Astrocyte (in vitro differentiated cells and primary cell): ENCODE measurements at places on chromosomes 12 and 14. TPM values are rescaled to one million over a fixed set of nuclear protein-coding genes. Genes with fewer than 3 reads are reported as not detected.
A peak's percentile ranks its signal among the peaks of the same experiment; 100 is the strongest.

- DNase-seq: no peak
- H3K4me1 ChIP-seq: no peaks in the 10 kb centered on the region
- H3K27me3 ChIP-seq: no peaks in the 10 kb centered on the region
- no peak overlapping the region for H3K4me3 ChIP-seq
- peaks cover 2% of the 10 kb centered on the region for H3K36me3 ChIP-seq
These were observed 8.9 kb downstream of the SETD3 start for GRCh38 chr14:99471731-99472130.

- H3K36me3 ChIP-seq: no peaks in the 10 kb centered on the region
- peak; percentile 65 for DNase-seq
- no peaks in the 10 kb centered on the region for H3K4me1 ChIP-seq
- peaks cover 7% of the 10 kb centered on the region for H3K27me3 ChIP-seq
These were observed 54.1 kb upstream of the GPR68 start for GRCh38 chr14:91298576-91298975.

- no peak overlapping the region for H3K4me3 ChIP-seq
- peaks cover 3% of the 10 kb centered on the region for H3K36me3 ChIP-seq
- no peak overlapping the region for H3K27ac ChIP-seq
These were observed 16.1 kb downstream of the CLSTN3 start for GRCh38 chr12:7146228-7146627.

POC1B gene
- 10.6 and 12.3 TPM in 2 replicates for total RNA-seq
